Stimulated activated CD4-positive, alpha-beta T cell treated with anti-CD3 and anti-CD28 coated beads, TNF-alpha, amount 100 ng/mL, for 48 hours (primary cell): ENCODE measurements at places on chromosomes 7 and 10.

DNA sequence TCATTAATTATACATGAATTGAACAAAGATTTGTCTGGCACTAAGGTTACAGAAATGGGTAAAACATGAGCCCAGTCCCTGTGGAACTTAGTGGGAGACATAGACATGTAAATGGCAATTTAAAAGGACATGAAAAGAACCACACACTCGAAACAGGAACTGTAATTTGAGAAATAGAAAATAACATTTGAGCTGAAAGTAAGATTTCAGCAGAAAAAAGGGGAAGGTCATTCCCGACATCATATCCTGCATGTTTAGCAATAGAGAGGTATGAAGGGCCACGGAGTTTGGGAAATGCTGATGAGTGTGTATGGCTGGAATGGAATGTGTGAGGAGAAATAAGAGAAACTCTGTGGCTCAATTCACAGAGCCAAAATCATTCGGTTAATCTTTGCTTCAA, 175.4 kb upstream of the AHR start:
- no peak for DNase-seq

GRCh38 chr10:6400331-6400730, 179.7 kb downstream of the PRKCQ start:
- DNase-seq, result no peak

DNA sequence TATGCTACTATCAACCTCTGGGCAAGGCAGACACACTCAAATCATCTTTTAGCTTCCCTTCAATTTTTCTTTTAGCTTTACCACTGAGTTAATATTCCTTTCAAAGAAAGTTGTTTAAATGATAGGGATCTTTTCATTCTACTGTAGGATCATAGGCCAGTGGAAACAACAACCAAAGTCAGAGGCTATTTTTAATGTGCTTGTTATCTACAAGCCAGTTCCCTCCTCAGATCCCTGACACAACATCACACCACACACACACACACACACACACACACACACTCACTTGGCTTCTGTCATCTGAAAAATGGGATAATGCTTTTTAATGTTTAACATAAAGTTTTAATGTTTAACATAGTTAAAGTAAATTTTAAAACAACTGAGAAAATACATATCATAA, 106.7 kb upstream of the CAV2 start:
- no peak for DNase-seq

GRCh38 chr7:7516156-7516555, 19.5 kb downstream of the COL28A1 start:
- DNase-seq, result no peak

DNA sequence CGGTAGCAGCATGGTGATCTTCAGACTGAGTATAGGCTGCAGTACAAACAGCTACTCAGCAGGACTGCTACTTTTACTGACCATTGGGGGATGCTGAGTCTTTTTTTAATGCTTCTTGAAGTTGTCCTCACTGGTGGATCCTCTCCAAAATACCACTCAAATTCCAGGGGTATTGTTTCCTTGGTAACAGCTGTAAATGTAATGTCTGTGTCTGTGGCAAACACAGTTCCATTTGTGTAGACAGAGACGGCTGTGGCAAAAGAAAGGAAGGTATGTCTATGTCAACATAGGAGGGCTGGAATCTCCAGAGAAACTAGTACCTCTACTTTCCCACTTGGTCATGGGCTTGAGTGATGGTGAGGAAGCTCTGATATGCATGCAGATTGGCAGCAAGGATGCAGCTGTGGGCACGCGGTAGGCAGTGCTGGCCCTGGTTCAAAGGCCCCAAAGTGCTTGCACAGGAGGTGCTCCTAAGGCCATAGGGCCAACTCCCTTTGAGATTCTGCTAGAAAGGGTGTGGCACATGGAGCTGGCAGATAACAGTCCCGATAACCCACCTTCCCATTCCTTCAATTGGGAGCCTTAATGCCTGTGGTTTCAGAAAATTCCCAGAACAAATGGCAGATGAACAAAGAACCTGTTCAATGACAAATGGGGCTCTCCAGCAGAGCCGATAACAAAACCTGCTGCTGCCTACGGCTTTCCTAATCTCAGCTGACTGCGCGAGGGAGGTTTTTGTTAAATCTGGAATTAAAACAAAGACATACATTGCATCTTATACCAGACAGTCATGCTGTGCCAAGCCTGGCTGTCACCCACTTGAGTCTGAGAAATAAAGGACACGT, 43.0 kb downstream of the PKD1L1 start:
- no peak for DNase-seq

GRCh38 chr10:84298057-84298456, 30.3 kb upstream of the CCSER2 start:
- no peak for DNase-seq

DNA sequence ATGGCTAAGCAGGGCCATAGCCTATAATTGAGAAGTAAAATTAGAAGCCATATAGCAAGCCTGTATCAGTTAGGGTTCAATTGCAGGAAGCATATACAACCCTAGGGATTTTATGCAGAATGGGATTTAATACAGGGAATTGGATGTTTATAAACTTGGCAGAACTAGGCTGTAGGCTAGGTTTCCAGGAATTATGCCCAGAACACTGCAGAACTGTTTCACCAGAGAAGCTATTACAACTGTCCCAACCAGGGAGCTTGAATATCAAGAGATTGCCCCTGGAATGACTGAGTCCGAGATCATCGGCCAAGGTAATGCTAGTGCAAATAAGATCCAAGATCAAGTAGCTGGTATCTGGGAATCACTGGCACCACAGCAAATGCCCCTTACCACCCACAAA, 64.0 kb downstream of the PRR15 start:
- DNase-seq, result no peak

DNA sequence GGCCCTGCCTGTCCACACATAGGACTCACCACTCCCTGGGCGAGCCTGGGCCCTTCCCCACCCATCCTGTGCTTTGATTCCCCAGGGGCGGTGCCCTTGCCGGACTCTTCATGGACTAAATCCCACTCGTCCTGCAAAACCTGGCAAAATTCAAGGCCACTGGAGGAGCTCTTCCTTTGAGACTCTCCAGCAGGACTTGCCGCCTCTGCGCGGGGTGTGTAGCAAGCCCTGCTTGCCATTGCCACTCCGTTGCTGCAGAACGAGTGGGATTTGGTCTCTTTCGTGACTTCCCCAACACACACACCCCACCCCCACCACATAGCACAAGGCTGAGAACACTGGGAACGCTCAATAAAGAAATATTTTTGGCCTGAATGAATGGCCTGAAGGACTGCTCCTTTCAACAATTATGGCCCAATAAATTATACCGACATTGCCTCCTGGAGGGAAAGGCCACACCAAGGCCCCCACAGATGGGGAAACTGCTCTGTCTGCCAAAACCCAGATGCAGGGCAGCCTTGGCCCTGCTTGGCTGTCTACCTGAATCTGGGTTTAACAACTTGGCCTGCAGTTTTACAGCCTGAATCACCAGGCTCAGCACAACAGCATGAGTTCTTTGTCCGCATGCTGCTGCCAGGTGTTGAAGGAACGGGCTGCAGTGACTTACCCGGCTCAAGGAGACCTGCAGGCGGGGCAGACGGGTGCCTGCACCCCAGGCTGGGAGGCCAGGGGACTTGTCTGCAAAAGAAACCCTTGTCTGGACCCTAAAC, 72.8 kb upstream of the KAT6B start:
- DNase-seq, result no peak

GRCh38 chr10:117412469-117413010, 37.3 kb upstream of the PDZD8 start:
- DNase-seq, result no peak

GRCh38 chr7:34839645-34840044, 181.6 kb downstream of the NPSR1 start:
- no peak for DNase-seq

GRCh38 chr10:70981171-70981836, 92.9 kb upstream of the PCBD1 start:
- DNase-seq, result no peak

- DNase-seq, result no peak
Observed at GRCh38 chr7:158549616-158550393, 37.8 kb downstream of the PTPRN2 start.

- no peak for DNase-seq
Observed at GRCh38 chr10:126021833-126022500, 125.6 kb downstream of the FANK1 start.

DNA sequence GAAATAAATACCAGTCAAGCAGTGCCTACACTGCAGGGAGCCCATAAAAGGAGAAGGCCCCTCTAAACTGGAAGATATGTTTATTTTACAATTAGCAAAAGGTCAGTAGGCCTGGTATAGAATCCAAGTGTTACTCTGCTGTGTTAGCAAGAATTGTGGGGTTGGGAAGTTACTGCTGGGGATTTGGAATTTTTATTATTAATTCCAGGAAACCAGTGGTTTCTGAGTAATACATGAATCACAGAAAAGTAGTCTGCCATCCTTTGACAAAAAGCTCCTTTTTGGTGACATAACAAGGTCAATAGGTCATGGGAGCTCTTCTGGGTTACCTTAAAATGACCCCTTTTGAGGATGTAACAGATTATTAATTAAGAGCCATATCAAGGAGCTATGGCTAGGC, 67.4 kb downstream of the ZNF92 start:
- no peak for DNase-seq

DNA sequence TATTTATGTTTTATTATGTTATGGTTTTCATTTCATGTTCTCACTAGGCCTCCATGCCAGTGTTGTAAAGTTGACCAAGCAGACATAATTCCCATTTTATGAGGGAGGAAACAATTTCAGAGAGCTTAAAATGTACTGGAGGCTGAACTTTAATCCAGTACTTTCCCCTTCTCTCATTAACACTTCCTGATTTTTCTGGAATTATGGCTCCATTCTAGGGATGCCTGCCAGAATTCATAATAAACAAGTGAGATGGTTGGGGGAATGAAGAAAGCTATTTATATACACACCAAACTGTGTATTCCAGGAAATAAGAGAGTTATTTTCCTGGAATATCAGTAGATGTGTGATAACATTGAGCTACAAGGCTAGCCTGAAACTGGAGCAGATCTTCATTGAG, 6.9 kb downstream of the TMEM236 start:
- no peak for DNase-seq

GRCh38 chr7:152751449-152752141, 8.0 kb upstream of the ACTR3B start:
- no peak for DNase-seq

DNA sequence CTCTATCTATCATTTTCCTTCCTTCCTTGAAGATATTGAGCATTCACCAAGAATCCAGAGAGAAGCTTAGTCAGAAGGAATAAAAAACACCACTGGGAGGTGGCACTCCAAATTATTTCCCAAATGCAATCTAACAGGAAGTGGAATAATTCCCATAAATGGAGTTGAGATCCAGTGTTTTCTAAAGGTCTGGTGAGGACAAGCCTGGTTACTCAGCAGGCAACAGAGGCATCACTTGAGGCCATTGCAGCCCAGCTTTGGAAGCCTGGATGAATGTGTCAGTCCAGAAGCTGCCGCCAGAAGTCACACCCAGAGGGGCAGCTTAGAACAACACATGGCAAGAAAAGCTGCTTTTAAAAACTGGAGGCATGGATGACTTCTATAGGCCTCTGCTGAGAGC, 288.9 kb upstream of the KLF6 start:
- DNase-seq, result no peak

- no peak for DNase-seq
Observed at GRCh38 chr10:123548770-123549169, 117.4 kb upstream of the GPR26 start.

DNA sequence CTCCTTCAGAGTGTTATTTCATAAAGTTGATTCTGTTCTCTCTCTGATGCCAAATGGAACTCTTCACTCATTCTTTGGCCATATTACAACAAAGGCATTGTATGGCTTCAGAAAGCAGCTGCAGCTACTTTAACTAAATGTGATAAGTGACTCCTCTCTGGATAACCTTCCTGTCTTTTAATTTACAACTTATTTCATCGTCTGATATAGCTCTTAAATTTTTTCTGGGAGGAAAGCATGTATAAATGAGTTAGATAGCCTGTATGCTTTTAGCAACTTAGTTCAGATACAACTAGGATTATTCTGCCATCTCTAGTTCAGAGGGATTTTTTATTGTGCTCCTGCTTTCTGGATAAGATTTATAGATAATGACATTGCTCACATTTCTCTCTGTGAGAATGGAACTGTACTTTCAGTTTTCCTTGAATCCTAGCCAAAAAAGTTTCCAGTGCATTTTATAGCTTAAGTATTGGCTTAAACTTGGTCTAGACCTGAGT, 57.5 kb downstream of the KLHDC10 start:
- no peak for DNase-seq

DNA sequence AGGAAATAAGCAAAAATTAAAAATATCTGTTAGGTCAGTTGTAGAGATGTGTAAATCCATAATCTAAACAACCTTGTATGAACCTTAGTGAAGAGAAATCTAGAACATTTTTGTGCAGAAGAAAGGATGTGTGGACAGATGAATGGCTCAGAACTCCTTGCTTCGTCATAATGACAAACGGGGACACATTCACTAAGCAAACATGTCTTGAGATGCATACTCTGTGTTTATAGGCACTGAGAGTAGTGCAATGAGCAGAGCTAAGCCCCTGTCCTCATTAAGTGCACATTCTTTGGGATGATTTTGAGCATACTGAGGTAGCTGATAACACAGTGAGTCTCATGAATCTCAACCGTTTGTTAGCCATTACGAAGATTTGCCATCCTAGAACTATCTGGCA, 360.6 kb upstream of the ANKRD30A start:
- no peak for DNase-seq

- no peak for DNase-seq
Observed at GRCh38 chr10:107579970-107580369, 415.5 kb upstream of the SORCS1 start.

DNA sequence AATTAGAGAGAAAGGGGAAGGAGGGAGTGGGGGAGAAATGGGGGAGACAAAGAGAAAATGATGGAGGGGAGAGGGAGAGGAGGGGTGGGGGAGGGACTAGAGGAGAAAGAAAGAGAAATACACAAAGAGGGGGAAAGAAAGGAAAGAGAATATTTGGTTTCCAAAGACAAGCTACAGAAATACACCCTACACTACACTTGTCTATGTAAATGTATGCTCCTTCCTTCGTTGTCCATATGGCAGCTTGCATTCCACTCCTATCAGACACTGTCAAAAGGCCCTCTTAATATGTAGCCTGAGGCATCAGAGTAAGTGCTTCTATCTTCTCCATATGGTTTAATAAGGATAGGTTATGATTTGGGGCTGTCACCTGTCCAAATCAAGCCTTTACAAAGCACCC, 92.8 kb upstream of the FEZF1 start:
- DNase-seq, result no peak

GRCh38 chr7:24701261-24702235, 55.7 kb downstream of the GSDME start:
- DNase-seq, result no peak

- no peak for DNase-seq
Observed at GRCh38 chr10:96176985-96177384, 46.9 kb downstream of the ZNF518A start.
